ENCODE measurements at places on chromosomes 3 and 15. TPM values are rescaled to one million over a fixed set of nuclear protein-coding genes. Genes with fewer than 3 reads are reported as not detected.

The ANKDD1A gene
- total RNA-seq: 24.4 TPM

The SOX14 gene
- not detected for total RNA-seq

The KBTBD13 gene
- total RNA-seq: not detected

The IFT57 gene
- 25.1 TPM for total RNA-seq

The PRSS50 gene
- not detected for total RNA-seq

The MYZAP gene
- total RNA-seq: not detected

The VEPH1 gene
- total RNA-seq: not detected

The PML gene
- 152 TPM for total RNA-seq

The FEZF2 gene
- not detected for total RNA-seq

The CCR1 gene
- 55.6 TPM for total RNA-seq

The SI gene
- total RNA-seq: not detected

The PP2D1 gene
- total RNA-seq: not detected

The PLCH1 gene
- 0.58 TPM for total RNA-seq

The ASB14 gene
- not detected for total RNA-seq

The RTP1 gene
- not detected for total RNA-seq

The ABI3BP gene
- total RNA-seq: 0.19 TPM

The CDHR4 gene
- 0.16 TPM for total RNA-seq

The MME gene
- not detected for total RNA-seq

The SLC9C1 gene
- total RNA-seq: 0.28 TPM

The DUOXA1 gene
- not detected for total RNA-seq

The ITGA11 gene
- 0.02 TPM for total RNA-seq

The TEX55 gene
- not detected for total RNA-seq

The NANOGP8 gene
- not detected for total RNA-seq

The PIGBOS1 gene
- 14.3 TPM for total RNA-seq

The FANCD2OS gene
- total RNA-seq: not detected

The SNX4 gene
- 33.0 TPM for total RNA-seq

The LMAN1L gene
- total RNA-seq: not detected

The RPUSD3 gene
- 77.6 TPM for total RNA-seq

The MAGI1 gene
- total RNA-seq: 0.29 TPM

The C3orf85 gene
- not detected for total RNA-seq

The SPESP1 gene
- 0.66 TPM for total RNA-seq

The GAP43 gene
- total RNA-seq: not detected

The NAALADL2 gene
- not detected for total RNA-seq

The DNAJA4 gene
- 34.0 TPM for total RNA-seq

The GPR176 gene
- total RNA-seq: not detected

The LINS1 gene
- 30.8 TPM for total RNA-seq

The MUC13 gene
- not detected for total RNA-seq

The CTXN2 gene
- total RNA-seq: not detected

The VGLL4 gene
- 53.2 TPM for total RNA-seq

The ITIH4 gene
- total RNA-seq: 18.0 TPM

The RARB gene
- total RNA-seq: not detected

The ARNT2 gene
- total RNA-seq: not detected

The SLC28A2 gene
- not detected for total RNA-seq

The ITGB5 gene
- total RNA-seq: 0.18 TPM

The ARL14 gene
- not detected for total RNA-seq

The CCDC54 gene
- not detected for total RNA-seq

The ZPLD1 gene
- total RNA-seq: not detected

The CCDC33 gene
- not detected for total RNA-seq

The MGA gene
- total RNA-seq: 37.5 TPM

The CADM2 gene
- 0.58 TPM for total RNA-seq

Data from activated CD8-positive, alpha-beta memory T cell treated with anti-CD3 and anti-CD28 coated beads, Interleukin-2, amount 10 ng/mL, durations not matched to agents 7 days and 5 days (primary cell).